Aorta (tissue), 5 donors: ENCODE measurements at places on chromosomes 11 and 22. TPM values are rescaled to one million over a fixed set of nuclear protein-coding genes. Genes with fewer than 3 reads are reported as not detected.

DNA sequence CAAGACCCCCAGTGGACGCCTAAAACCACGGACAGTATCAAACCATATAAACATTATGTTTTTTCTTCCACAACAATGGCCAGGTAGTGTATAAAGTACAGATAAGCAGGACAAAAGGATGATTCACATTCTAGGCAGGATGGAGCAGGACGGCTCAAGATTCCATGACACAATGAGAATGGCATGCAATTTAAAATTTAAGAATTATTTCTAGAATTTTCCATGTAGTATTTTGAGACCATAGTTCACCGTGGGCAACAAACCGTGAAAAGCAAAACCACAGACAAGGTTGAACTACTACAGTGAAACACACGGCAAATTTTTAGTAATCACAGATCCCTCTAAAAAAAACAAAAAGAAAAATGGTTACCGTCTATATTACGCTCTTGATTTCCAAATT is 7.5 kb downstream of the NARS2 start:
- DNase-seq = no peak

The FBLN1 gene
- total RNA-seq = 500 TPM

GRCh38 chr22:20013382-20013871 is 3.2 kb downstream of the ARVCF start:
- DNase-seq = peak; percentile 84

The ADM gene
- 76.1 TPM for total RNA-seq

The APOBEC3G gene
- 7.0 TPM for total RNA-seq

GRCh38 chr22:24772493-24773220 is 1.9 kb downstream of the PIWIL3 start:
- no peak for DNase-seq

DNA sequence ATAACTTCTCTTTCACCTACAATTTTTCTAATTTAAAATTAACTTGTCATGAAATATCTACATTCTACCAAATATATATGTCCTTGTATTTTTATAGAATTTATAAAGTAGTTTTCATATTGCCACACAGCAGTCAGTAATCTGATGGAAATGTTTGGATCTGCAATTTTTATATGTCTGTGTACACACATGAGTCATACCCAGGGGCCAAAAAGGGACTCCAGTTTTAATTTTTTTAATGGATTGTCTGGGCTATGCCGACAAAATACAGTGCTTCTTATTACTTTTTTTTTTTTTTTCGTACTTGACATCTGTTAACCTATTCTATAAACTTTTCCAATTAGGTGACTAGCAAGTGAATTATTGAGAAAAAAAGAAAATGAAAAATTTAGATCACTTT is 6.3 kb downstream of the GUCY1A2 start:
- no peak for DNase-seq

DNA sequence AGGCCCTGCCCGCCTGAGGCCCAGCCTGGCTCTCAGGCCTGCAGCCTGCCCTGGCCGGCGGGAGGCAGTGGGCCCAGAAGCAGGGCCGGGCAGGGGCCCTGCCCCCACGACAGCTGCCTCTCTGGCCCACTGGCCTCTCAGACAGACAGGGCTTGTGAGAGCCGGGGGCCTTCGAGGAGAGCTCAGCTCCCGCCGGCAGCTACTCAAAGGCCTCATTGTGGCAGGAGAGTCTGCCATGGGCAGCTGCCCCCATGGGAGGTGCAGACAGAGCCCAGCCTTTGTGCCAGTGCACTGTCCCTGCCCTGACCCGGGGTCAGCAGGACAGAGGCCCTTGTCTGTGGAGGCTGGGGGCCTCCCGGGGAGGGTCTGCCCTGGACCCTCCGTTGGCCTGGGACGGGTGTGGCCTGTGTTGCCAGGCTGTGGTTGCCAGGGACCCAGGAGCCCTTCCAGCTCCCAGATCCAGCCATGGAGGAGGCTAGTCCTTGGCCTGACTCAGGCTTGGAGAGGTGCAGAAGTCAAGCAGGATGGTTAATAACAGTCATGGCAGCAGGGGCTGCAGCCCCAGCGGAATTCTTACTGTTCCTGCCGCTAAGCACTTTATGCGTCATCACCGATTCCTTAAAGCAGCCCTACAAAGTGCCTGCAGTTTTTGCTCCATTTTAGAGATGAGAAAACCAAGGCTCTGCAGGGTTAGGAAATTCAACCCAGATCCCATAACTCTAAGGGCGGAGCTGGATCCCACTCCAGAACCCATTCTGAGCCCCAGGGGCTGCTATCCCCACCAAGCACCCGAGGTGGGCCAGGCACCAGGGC is 12.5 kb downstream of the FLRT1 start:
- DNase-seq = no peak

GRCh38 chr11:104490182-104490581 is 326.2 kb upstream of the PDGFD start:
- DNase-seq = no peak

GRCh38 chr11:69928121-69928520 is 108.9 kb upstream of the FGF3 start:
- DNase-seq = peak; percentile 13

GRCh38 chr11:17697175-17697949 is 22.0 kb upstream of the MYOD1 start:
- no peak for DNase-seq

GRCh38 chr11:18230859-18231258 is 5.7 kb downstream of the SAA4 start:
- DNase-seq = no peak

The NPAS4 gene
- total RNA-seq = 0.54 TPM

DNA sequence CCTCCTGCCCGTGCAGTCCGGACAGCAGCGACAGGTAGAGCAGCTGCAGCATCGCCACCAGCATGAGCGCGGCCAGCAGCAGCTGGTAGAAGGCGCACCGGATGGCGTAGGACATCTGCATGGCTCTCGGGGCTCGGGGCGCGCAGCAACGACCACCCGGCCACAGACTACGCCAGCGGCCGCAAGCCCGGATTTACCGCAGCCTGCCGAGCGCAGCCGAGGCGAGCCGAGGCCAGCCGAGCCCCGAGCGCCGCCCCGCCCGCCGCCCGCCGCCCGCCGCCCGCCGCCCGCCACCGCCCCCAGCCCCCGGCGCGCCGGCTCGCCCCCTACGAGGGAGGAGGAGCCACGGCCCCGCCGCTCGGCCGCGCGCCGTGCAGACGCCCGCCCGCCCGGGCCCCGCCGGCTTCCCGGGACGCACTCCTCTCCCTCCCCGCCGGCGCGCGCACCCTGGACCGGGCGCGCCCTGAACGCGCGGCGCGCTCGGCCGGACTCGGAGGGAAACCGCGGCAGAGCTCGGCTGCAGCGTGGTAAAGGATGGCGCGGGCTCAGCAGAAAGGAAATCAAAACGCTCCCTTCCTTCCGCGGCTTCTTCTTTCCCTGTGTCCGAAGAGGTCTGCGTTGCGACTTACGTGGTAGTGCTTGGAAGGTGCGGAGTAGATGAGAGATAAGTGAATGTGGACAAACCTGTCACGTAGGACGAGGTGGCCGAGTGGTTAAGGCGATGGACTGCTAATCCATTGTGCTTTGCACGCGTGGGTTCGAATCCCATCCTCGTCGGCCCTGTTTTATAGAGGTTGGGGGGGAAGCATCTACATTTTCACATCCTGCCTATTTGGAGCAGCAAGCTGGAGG is at the start of gene B4GAT1:
Gene B4GAT1 (minus strand): TSS at position 205 of the 852 bp plus-strand sequence. CDS start 84 bp downstream, at position 121.
- peak; percentile 88 for DNase-seq

The BDNF gene
- total RNA-seq = 6.2 TPM

- no peak for DNase-seq
Measured at GRCh38 chr11:128473636-128474035, 113.7 kb downstream of the ETS1 start.

DNA sequence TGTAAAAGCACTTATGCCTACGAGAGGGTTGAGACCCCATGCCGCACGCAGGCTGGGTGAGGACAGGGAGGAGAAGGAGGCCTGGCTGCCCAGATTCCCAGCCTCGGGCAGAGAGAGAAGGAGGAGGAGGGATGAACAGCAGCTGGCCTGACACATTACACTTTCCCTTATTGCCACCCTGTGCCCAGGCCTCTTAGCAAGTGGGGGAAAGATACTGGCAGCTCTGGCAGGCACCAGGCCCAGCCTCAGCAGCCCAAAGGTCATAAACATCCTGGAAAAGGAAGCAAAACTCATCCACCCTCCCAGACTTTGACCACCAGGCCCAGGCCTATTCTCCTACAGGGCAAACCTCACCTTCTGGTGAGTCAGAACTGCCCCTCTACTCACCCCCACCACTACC is 4.7 kb downstream of the PLAAT3 start:
- no peak for DNase-seq

DNA sequence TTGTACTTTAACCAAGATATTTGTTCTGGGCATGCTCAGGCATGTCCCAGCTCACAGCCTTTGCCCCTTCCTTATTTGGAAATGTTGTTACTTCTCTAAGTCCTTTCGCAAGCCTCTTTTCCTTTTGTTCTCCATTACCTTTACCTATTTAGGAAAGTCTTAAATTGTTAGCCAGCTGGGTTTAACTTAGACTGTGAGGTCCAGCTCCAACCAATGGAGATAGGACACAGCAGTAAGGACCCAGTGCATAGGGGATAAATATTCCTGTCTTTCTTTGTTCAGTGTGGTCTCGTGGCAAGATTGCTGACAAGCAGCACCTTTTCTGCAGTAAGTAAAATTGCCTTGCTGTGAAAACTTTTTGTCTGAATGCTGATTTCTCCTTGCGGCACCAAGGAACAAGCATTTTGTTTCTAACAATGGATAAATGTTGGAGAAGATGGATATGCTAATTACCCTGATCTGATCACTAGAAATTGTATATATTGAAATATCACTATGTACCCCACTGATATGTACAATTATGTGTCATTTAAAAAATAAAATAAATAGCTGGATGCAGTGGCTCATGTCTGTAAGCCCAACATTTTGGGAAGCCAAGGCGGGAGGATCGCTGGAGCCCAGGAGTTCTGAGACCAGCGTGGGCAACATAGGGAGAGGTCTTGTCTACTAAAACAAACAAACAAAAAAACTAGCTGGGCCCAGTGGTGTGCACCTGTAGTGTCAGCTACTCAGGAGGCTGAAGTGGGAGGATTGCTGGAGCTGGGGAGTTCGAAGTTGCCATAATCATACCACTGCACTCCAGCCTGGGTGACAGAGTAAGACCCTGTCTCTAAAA is 31.9 kb upstream of the FTH1 start:
- peak; percentile 41 for DNase-seq

The SIK2 gene
- total RNA-seq = 13.0 TPM

DNA sequence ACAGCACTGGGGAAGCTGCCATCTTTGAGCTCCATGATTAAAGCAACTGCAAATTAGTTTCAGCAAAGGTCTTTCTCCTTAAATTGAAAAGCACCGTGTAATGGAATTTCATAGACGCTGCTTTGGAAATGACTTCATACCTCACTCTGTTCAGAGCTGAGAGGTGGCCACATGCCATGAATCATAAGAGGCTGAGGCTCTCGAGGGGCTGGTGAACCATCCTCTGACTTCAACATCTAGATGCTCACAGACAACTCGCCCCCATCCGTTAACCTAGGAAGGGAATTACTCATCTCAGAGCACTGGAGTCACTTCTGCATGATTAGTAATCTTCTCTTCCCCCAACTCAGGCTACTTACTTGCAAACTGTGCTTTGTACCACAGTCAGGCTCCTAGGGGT is 122.3 kb downstream of the RCN1 start:
- no peak for DNase-seq

- no peak for DNase-seq
Measured at GRCh38 chr22:29635734-29636357, 32.4 kb downstream of the NF2 start.

GRCh38 chr11:50075856-50076255 is 43.2 kb downstream of the OR4C45 start:
- no peak for DNase-seq

DNA sequence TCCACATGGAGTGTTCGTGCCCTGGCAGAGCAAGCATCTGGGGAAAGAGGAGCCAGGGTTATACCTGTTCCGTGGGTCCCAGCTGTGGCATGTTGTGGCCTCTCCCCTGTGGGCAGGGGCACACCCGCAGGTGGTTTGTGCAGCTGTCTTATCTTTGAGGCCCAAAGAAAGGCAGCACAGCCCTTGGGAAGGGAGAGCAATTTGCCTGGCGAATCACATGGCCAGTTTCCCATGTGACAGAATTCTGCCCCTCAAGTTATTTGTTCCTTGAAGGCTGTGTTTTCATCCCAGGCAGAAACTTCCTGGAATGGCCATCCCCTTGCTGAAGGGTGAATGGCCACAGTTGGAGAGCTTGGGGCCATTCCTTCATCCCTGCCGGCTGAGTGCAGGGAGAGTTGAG is 16.4 kb upstream of the COX8A start:
- DNase-seq = no peak

DNA sequence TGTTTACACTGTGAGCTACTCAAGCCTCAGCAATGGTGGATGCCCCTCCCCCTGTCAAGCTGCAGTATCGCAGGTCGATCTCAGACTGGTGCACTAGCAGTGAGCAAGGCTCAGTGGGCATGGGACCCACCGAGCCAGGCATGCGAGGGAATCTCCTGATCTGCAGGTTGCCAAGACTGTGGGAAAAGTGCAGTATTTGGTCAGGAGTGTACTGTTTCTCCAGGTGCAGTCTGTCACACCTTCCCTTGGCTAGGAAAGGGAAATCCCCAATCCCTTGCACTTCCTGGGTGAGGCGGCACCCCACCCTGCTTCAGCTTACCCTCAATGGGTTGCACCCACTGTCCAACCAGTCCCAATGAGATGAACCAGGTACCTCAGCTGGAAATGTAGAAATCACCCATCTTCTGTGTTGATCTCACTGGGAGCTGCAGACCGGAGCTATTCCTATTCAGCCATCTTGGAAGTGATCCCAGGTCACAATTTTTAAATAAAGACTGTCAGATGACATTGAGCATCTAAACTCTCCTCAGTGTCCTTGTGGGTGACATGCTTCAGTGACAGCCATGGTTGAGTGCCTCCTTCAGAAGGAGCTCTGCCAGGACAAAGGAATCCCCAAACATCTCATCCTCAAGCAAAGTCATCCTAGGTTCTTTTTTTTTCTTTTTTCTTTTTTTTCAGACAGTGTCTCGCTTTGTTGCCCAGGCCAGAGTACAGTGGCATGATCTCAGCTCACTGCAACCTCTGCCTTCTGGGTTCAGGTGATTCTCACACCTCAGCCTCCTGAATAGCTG is 10.8 kb downstream of the SLC22A24 start:
- no peak for DNase-seq

DNA sequence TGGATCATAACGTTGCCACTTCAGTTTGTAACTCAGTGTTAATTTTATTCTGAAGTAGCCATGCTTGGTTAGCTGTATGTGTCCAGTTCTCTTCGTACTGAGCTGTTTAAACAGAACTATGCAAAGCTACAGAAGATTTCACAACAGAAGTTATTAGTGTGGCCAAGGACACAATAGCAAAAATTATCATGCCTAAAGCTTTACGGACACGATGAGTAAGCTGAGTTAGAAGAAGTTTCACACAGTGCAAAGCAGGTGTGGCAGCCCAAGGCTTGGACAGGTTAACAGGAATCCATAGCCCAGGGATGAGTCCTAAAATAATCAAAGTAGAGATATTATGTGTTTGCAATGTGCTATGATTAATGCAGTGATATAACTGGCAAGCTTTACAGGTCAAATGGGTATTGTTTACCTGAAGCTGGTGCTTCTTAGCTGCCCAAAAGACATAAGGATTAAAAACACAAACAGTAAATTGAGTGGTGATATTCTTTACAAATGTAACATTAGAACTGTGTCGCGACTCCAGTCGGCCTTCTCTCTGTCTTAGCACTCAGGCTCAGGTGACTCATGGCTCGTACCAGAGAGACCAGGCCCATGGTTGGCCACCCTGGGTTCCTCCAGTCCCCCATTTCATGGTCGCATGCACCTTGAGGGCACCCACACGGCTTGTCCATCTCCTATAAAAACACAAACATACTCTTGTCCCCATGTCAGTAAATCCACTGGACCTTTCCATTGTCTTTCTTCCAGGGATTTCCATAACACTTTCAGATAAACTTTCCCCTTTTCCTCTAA is 35.5 kb upstream of the NCAM1 start:
- DNase-seq = no peak

The SNX32 gene
- 2.4 TPM for total RNA-seq
